HT-29 (cell line): ENCODE measurements at places on chromosomes 16 and 17.

GRCh38 chr17:78535273-78536197 lies 41.7 kb downstream of the DNAH17 start:
- DNase-seq, result no peak

GRCh38 chr17:66357037-66357436 lies 54.6 kb downstream of the PRKCA start:
- DNase-seq, result no peak

- DNase-seq, result no peak
Measured at GRCh38 chr16:86033016-86033474, 134.1 kb downstream of the IRF8 start.

DNA sequence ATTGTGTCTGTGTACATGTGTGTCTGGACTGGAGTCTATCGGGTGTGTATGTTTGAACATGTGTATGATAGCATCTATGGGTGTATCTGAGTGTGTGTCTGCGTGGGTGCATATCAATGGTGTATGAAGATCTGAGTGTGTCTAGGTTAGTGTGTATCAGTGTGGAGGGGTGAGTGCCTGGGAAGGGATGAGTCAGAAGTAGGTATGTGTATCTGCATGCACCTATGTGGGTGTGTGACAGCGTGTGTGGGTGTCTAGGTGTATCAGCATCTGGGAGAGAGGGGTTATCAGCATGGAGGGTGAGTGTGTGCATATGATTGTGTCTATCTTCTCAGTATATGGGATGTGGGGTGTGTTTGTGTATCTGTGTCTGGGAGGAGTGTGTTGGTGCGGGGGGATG lies 58.2 kb upstream of the LHX1 start:
- DNase-seq, result no peak

GRCh38 chr17:27379888-27380533 lies 76.2 kb upstream of the KSR1 start:
- DNase-seq, result peak; percentile 50

DNA sequence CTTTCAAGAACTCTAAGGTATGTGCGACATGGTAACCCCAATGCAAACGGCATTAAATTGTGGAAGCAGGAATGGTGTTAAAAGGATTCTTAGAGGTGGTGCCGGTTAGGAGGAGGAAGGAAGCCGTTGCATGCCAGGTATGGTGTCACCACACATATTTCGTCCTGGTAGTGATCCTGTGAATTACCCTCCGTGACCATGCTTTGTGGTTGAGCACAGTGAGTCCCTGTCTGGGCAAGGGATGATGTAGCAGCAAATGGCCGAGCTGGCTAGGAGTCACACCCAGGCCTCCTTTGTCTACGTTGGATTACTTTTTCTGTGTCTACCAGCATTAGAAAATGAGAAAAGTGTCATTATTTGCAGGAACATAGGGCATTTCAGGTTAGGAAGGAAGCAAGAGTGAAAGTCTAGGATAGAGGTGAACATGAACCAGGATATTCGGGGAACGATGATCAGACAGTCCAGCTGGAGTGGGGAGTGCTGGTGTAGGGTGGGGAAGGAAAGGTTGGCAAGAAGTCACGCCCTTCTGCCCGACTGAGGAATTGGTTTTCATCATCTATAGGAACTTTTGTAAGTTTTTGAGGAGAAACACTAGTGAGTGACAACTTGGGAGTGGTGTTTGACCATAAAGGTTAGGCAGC lies 123.5 kb downstream of the PRKCA start:
- no peak for DNase-seq

DNA sequence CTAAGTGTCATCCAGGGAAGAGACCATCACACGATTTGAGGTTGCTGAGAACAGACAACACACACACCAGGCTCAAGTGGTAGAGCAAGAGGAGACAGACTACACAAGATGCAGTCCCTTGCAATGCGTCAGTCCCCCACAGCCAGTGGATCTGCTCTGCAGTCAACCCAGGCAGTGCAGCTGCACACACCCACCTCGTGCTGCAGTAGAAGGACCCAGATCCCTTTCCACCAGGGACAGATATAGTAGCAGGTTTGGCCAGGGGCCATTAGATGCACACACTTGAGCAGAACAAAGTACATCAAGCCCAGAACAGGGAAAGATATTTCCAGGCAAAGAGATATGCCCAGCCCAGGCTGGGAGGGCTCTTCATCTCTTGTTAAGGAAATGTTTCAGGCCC lies 112.9 kb downstream of the GRIN2A start:
- no peak for DNase-seq

DNA sequence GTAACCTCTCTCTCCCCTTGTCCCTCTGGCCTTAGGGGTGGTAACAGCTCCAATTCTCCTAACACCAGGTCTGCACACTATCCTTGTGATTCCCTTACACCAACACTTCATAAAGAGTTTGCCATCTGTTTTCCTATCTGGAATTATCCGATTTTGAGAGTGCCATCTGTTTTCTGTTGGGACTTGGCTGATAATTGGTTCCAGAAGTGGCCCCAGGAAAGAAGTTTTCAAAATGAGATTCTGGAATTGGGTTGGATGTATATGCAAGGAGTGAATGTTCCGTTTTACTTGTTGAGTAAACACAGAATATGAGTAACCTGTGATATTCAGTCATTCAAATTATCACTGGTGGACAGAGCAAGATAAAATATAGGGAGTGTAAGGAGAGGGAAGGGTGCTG lies 134.1 kb upstream of the HS3ST3A1 start:
- DNase-seq, result no peak

GRCh38 chr17:78104540-78104941 lies 24.0 kb downstream of the TMC6 start:
- DNase-seq, result no peak

- DNase-seq, result no peak
Measured at GRCh38 chr17:31509805-31510177, 118.3 kb downstream of the RAB11FIP4 start.

GRCh38 chr17:15384142-15384787 lies 42.9 kb upstream of the TEKT3 start:
- no peak for DNase-seq

DNA sequence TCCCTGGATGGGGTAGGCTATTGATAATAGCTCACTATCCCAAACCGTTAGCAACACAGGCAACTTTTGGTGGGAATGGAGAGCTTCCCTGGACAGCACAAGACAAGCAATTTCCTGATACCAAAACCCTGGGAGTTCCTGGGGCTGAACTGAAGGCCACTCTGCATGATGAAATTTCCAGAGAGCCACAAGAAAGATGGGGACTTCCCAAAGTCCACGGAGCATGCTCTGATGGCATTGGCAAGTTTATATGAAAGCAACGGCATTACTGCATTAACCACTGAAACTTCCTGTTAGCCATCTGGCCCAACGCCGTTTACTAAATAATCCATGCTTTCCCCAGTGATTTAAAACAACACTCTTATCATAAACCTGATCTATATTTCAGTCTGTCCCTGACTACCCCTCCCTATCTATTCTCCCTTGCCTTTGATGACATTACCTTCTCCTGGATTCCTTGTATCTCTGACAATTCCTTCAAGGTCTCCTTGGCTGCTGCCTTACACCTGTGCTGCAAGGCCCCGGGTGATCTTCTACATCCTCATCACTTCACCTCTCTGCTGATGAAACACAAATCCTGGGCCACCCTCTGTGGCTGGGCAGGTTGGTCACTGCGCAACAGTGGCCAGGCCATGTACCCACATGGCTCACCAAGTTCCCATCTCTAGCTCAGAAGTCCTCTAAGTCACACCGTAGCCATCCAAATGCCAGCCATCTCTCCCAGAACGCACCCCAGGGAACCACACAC lies 108.5 kb upstream of the RCVRN start:
- DNase-seq, result no peak

- peak; percentile 55 for DNase-seq
Measured at GRCh38 chr17:81577278-81578000, 25.3 kb upstream of the FAAP100 start.

DNA sequence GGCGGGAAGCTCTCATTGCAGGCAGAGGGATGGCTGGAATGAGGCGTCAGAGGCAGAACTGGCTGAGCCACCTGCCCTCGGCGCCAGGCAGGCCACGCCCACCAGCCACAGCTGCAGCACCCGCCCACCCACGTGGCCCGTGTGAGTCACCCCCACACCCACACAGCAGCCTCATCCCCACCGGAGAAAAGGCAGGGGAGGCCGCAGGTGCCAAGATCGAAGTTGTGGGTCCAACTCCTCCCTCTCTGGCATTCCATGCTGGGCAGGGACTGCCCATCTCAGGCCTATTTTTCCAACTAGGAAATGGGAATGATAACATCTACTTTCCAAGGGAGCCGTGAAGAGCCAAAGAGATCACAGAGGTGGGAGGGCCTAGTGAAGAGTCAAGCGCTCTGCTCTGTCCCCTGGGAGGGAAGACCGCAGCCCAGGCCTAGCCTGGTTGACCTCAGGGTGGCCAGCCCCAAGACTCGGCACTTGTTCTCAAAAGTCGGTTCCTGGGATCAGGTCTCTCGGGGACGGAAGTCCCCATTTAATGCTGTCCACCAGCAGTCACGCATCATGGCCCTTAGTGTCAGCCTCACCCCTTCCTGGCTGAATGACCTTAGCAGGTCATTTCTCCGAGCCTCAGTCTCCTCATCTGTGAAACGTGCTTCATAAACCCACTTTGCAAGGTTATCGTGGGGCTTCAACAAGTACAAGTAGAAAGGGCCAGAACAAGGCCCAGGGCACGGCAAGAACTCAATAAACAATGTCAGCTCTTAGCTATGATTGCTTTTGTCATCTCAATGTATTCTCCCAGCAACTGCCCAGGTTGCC lies at the start of gene TRPV3:
TSS of gene TRPV3 (minus strand) at position 45 of the 816 bp plus-strand sequence. CDS start 2,962 bp downstream, outside the sequence.
- peak; percentile 79 for DNase-seq
